Mesenchymal stem cell (in vitro differentiated cells and primary cell): ENCODE measurements at places on chromosomes 16 and 17.

DNA sequence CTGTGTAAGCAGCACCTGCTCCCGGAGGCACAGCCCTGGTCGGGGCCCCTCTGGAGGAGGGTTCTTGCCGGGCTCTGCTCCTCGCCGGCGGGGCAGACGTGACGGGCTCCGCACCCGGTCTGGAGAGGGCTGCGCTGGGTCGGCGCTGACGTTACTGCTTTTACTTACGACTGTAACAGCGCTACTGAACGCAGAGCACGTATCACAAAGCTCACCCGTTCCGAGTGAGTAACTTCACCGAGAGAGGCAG is 1.3 kb upstream of the RAB40C start:
- DNase-seq: peak; percentile 89

- DNase-seq: peak; percentile 32
Observed at GRCh38 chr16:29775742-29776408, 2.2 kb upstream of the ZG16 start.

GRCh38 chr17:79322211-79323123 is 247.8 kb downstream of the ENGASE start:
- DNase-seq: no peak

- peak; percentile 12 for DNase-seq
Observed at GRCh38 chr16:30998852-30999761, 11.3 kb downstream of the STX1B start.

GRCh38 chr16:27193300-27193990 is 9.9 kb upstream of the KDM8 start:
- DNase-seq: no peak

DNA sequence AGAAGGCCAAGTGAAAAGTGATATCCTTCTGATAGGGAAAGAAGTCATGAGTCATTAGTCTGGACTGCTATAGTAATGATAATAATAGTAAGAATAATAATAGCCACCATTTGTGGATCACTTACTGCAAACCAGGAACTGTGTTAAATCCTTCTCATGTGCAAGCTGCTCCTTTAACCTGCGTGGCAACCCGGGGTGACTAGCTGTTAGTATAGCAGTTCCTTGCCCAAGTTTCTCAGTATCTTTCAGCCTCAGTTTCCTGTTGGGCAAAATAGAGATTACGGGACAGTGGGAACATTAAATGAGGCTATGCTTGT is 129.5 kb downstream of the CDH13 start:
- DNase-seq: no peak

DNA sequence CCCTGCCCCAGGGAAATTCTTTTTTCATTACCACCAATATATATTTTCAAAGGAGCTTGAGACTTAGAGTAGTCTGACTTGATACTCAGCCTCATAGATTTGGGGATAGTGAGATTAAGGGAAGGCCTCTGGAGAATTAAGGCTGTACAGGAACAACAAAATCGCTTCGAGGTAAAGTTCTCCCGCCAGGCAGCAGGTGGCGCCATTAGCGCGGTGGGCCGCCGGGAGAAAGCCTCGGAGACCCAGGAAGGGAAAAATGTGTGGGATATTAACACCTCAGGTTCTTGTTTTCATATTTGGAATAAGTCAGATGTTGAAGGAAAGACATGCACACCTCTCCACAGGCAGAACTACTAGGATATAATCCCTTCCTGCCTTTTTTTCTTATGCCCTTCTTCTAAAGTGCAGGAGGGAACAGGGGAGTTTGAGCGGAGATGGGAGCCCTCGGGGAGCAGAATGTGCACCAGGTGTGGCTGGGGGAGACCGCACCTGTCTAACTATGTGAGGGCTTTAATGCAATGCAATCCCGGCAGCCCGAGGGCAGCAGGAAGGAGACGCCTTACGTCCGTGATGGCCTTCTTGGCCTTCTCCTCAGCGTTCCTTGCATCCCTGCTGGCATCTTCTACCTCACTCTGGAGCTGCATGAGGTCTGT is 25.9 kb downstream of the MYH3 start:
- peak; percentile 37 for DNase-seq

DNA sequence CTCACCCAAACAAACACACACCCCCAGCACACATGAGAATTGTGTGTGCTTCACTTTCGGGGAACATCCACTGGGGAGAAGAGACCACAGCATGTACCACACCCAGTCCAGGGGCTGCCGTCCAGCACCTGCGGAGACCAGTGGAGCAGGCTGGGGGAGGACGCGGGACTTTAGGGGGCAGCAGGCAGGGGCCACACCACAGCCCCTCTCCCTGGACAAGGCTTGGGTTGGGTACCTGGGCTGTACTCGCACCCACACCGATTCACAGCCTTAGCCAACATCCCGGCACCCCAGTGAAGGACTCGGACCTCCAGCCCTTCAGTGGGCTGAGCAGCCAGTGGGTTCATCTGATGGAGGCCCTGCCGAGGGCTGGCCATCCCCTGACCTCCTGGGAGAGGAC is 63.3 kb downstream of the RBFOX3 start:
- DNase-seq: no peak
